NCI-H1436 treated with DMSO at 0.1 percent for 48 hours (cell line): ENCODE measurements at places on chromosomes 13 and 19.

DNA sequence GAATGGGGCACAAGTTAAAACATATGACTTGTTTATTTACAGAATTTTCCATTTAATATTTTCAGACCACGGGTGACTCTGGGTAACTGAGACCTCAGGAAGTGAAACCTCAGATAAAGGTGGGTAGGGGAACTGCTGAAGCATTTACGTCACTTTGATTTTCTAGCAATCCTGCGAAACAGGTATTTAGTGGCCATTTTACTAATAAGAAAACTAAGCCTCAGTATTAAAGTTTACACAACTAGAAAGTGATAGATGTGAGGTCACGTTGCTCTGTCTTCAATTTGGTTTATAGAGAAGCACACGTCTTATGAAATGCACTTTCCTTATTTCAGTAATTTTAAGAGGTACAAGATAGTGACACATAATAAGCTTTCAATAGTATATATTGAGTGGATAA lies 402.8 kb downstream of the FGF9 start:
- DNase-seq: no peak

DNA sequence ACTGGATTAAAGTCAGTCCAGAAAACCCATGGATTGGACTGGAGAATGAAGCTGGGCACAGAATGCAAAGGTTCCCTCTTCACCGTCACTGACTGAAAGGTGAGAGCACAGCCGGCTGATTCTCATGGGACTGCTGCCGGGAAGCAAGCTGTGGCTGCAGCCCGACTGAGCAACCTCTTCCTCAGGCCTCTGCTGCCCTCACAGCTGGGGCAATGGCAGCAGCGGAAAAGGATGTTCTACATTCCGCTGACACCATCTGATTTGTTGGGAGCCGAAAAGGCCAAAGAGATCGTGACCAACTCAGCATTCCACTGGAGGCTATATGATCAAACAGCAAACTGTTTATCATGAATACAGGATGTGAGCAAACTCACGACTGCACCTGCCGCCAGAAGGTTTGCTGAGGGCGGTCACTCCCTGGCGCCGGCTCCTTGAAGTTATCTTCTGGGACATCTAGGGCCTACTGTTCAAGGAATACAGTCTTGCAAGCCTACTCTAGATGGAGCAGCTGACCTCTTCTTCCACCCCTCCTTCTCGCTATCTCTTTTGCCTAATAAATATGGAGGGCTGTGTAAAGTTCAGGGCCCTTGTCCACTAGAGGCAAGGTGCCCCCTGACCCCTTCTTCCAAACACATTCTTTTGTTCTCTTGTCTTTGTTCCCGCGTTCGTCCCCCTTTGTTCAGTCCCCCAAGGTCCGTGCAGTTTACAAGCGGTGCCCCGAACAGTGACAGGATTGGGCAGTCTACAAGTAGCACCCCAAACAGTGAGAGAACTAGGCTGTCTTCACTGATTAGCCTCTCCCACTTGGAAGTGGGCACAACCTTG lies 19.6 kb upstream of the SIGLEC6 start:
- DNase-seq: no peak

DNA sequence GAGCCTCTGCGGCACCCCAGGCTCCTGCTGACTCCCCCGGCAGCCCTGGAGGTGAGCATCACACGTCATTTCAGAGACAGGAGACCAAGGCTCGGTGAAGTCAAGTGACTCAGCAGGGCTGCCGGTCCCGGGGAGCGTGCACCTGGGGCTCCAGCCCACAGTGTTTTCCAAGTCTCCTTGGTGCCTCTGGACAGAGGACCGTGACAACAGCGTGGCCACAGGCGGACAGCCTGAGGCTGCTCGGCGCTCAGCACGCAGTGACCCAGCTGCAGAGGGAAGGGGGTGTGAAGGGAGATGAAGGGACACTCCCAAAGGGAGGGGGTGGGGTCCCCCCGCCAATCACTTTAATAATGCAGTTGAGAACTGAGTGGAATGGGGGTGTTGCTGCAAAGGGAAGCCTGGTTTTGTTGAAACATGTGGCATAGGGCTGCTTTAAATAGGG lies 17.5 kb upstream of the ASPDH start:
- no peak for DNase-seq

DNA sequence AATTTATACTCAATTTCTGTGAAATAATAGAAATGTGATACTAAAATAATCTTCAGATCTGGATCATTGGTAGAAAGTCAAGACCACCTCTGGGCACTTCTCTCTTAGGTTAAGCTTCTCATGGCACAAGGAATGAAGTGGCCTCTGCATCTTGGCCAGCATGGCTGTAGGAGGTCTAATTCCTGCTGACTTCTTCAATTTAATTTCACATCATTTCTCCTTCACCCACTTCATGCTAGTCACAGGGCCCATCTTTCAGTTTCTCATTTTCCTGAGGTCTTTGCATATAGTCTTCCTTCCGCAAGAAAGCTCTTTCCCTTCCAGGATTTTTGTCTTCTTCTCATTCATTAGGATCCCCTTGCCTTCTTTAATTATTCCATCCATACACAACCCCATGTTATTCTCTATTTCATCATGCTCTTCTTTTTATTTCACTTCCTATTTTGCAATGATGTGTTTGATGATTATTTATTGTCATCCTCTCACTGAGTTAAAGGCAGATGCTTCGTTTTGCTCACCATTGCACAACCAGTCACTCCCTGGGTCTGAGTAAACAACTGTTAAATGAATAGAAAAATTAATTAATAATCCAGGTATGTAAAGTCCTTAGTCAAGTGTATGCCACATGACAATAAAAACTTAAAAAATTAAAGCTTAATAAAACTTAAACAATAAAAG lies 397.4 kb downstream of the SPRY2 start:
- no peak for DNase-seq

DNA sequence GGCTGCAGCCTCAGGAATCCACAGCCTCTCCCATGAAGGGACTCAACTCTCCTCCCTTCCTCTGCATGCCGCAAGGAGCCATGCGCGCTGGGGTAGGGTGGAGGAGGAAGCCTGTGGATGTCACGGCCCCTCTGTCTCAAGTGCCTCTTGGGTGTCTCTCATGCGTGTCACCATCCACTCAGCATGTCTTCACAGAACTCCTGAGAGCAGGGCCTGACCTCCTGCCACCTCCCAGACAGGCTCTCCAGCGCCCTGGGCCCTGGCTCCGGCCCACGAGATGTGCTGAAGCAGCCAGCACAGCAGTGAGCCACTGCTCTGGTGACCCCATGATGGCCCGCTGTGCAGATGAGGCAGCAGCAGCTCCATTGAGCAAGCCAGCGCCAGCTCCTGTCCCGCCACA lies 25.9 kb upstream of the SPACA7 start:
- no peak for DNase-seq

- no peak for DNase-seq
These were observed 54.2 kb upstream of the ABCC4 start for GRCh38 chr13:95355494-95355893.

DNA sequence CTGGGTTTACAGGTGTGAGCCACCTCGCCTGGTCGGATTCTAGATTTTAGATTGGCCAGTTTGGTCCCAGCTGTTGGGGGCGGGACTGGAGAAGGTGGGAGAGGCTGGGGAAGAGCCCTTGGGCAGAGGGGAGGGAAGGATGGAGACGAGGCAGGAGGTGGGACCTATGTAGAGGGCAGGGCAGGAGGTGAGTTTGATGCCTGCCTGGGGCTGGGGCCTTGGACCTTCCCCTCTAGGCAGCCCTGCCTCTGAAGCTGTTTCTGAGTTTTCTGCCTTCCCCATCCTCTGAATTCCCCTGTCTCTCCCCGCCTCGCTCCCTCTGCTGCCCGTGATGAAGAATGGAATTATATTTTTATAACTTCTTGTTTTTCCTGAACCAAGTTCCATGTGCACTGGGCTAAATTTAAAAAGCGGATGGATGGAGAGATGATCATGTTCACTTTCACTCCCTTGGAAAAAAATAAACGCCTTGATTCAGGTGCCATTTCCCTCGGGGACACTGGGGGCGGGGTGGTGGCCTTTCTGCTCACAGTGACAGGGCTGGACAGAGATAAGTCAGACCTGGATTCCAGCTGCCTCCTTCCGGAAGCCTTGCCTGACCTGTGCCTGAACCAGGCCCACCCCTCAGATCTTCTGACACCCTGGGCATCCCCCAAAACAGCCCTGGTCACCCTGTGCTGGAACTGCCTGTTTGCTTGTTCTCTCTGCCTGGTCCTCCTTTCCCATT lies 16.5 kb upstream of the TNFAIP8L1 start:
- DNase-seq: no peak

DNA sequence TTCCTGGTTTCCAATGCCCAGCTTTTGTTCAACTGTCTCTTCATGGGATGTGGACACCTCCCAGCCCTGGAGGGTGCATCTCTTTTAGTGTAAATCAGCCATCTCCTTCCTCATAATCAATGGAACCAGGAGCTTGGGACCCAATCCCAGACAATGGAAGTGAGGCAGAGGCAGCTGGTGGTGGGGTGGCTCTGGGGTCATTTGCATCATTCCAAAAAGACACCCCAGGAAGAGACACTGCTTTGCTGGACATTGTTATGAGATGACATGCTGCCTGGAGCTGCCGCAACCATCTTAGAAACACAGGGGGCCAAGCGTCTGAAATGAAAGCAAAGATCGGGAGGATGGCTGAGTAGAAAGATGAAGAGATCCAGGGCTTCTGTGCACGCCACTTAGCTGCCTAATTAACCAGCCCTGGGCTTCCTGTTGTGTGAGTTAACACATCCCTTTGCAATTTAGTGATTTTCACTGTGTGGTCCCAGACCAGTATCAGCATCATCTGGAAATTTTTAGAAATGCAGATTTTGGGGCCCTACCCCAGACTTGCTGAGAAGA lies 36.1 kb downstream of the IRS2 start:
- DNase-seq: no peak
